ENCODE measurements at places on chromosomes 7 and 10.

DNA sequence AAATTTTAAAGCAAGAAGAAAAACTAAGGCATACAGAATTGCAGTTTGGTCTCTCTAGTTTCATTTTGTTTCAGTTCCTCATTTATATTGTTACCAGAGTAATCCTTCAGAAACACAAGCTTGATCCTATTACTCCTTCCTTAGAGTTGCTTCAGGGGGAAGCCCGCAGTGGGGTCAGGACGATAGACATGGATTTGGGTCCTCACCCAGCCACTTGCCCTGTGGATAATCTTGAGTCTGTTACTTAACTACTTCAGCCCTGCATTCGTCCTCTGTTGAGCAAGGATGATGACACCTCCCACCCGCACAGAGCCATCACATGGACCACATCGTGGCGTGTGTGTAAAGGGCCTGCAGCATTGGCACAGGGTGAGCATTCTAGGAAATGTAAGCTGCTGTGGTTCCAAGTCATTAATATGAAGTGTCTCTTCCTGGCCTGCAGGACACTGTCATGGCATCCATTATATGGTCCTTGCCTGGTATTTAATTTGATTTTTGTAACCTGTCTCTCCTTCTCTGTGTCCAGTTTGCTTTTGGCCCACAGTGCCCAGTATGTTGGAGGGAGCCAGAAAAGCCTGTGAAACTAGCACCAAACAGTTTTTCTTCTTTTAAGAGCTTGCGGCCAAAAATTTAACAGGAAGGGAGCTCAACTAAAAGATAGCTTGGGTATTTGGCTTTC is 111.2 kb downstream of the EEPD1 start:
- no peak for DNase-seq

GRCh38 chr7:43891069-43891955 is 15.1 kb downstream of the URGCP start:
- no peak for DNase-seq

DNA sequence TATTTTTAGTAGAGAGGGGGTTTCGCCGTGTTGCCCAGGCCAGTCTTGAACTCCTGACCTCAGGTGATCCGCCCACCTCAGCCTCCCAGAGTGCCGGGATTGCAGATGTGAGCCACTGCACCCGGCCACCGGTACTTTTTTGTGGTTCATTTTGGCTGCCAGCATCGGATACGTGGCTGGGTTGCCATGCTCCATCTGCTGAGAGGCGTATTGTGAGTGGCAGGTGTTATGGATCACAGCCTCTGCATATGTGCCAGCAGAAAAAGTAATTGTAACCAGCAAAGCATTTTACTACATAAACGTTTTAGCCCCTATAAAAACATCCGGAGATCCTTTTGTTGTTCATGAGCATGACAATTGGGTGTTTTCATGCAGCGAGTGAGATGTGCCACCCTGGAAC is 7.1 kb downstream of the FOXK1 start:
- DNase-seq = no peak

GRCh38 chr10:988667-989545 is 672 bp downstream of the GTPBP4 start:
- DNase-seq = no peak

DNA sequence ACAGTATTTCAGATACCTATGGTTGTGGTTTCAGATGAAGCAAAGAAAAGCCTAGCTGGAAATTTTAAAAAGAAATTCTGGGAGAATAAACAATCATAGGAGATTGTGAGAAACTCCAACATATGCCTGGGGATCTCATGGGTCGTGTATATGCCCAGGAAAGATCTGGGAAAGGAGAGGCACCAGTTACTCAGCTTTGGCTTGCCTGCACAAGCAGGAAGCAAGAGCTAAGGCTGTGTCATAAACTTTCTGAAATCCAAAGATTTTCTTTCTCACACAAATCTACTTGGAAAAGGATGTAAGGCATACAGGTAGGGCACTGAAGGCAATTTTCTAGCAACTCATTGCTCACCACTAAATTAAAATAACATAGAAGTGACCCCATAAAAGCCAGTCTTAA is 373.6 kb downstream of the CDC14C start:
- DNase-seq = no peak

GRCh38 chr10:89458291-89458690 is 43.9 kb downstream of the IFIT5 start:
- no peak for DNase-seq

DNA sequence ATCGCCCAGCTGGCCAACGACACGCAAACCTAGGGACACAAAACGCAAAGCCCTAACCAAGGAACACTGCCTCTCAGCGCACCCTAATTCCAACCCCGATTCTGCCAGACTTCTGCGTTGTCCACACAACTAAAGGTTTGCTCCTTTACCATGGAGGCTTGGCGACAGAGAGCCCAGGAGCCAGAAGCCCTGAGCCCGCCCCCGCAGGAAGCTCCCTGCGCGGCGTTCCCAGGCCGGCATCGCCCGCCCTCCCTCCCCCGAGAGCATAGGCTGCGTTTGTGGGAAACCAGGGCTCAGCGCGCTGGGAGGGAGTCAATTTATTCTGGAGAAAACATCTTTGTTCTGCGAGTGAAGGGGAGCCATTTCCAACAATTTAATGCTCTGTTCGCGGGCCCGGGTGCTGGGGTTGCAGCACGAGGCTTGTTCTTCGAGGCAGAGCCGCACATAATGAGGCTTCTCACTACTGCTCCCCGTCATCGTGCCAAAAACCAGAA is 103.9 kb downstream of the GRID1 start:
- DNase-seq = peak; percentile 44

DNA sequence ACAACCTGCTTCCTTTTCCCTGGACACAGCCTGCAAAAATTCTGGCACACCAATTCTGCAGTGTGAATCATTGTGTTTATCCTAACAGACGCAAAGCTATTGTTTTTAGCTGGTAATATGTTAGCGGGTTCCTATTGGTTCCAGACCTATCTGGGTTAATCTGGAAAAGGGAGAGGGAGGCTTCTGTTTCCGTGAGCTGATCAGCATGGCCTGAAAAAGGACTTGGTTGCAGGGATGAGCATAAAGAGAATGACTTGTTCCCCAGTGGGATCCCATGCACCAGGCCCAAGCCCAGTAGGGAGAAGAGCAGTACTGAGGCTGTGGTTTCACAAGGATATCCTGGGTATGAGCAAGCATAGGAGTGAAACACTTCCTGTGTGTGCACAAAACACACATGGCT is 78.4 kb downstream of the PDE1C start:
- no peak for DNase-seq
